T-cell (primary cell): ENCODE measurements at places on chromosomes 3 and 15.

GRCh38 chr3:50294492-50295403 is 2.5 kb upstream of the IFRD2 start:
- no peak for DNase-seq

DNA sequence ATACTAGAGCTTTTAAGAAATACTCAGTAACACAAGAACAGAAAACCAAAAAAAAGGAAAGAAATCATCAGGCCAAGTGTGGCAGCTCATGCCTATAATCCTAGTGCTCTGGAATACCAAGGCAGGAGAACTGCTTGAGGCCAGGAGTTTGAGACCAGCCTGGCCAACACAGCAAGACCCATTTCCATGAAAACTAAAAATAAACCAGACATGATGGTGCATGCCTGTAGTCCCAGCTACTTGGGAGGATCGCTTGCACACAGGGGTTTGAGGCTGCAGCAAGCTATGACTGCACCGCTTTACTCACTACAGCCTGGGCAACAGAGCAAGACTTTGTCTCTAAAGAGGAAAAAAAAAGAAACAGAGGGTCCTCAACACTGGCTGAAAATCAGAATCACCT is 18.2 kb downstream of the TASOR start:
- no peak for DNase-seq

- DNase-seq, result no peak
These were observed 545.3 kb downstream of the GBE1 start for GRCh38 chr3:81216192-81216591.

DNA sequence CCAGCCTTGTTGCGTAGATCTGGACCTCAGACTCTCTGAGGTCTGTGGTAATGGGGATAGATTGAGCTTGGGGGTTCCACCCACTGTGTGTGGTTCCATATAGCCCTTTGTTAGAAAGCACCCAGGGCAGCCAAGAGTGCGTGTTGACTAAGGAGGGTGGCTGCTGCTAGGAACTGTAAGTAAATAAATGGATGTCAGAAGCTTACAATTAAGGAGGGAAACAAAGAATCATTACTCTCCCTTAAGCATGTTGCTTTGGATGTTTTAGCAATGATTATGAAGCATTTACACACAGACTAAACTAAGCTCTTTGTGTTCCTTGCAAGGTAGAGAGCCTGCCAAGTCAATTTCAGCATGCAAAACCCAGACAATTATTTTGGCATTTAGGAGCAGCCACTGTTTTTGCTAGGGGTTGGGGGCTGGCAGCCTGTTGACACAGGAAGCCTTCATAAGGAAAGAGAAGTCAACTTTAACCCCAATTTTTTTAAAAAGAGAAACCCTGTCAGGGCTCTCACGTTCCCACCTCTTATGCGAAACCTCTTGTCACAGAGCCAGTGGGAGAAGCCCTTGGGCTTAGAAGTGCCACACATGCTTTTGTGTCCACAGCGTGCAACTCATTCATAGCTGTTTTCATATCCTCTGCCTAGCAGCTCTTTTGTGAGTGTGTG is 127.8 kb downstream of the CMSS1 start:
- no peak for DNase-seq

- no peak for DNase-seq
These were observed 419.9 kb downstream of the TUSC7 start for GRCh38 chr3:117129516-117129915.

GRCh38 chr15:68638953-68639515 is 60.2 kb downstream of the CORO2B start:
- no peak for DNase-seq

DNA sequence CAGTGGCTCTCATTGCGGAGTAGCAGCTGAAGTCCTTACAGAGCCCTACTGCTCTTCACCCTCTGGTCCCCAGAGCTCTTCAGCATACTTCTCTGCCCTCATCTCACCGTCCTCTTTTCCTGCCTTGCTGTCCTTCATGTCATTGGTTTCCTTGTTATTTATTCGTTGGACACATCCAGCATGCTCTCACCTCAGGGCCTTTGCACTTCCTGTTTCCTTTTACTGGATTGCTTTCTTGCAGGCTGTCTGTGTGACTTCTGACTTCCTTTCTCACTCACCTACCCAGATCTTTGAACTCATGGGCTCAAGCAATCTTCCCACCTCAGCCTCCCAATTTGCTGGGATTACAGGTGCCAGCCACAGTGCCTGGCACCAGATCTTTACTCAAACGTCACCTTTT is 127.1 kb downstream of the NR1D2 start:
- no peak for DNase-seq
